Activated T-helper 17 cell treated with anti-CD3 and anti-CD28 coated beads, Interleukin-2, amount 50 U/mL, for 72 hours (primary cell): ENCODE measurements at places on chromosomes 2 and 18.

DNA sequence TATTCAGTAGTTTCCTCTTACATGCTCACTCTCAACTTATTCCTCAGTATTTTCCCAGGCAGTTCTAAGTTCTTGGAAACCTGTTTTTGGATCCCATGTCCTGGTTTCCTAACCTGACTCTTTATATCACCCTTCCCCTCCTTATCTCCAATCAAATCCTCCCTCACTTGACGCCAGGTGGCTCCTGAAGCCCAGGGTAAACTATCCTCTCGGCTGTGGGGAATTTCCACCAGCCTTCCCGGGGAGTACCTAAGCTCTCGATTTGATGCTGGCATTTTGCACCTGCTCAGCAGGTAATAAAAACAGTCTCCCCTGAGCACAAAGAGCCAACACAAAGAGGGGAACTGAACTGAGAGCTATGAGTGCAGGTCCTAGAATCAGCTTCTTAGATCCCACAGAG lies 538.0 kb downstream of the SLC4A3 start:
- no peaks in the 10 kb centered on the region for H3K36me3 ChIP-seq
- H3K27ac ChIP-seq: no peak overlapping the region
- no peak overlapping the region for H3K4me3 ChIP-seq
- peaks cover 10% of the 10 kb centered on the region for H3K27me3 ChIP-seq

GRCh38 chr18:21085579-21086166 lies 25.9 kb downstream of the ROCK1 start:
- H3K27me3 ChIP-seq: no peaks in the 10 kb centered on the region
- no peak overlapping the region for H3K27ac ChIP-seq
- peaks cover 46% of the 10 kb centered on the region for H3K4me1 ChIP-seq
- H3K4me3 ChIP-seq: no peak overlapping the region
- ATAC-seq: no peak

DNA sequence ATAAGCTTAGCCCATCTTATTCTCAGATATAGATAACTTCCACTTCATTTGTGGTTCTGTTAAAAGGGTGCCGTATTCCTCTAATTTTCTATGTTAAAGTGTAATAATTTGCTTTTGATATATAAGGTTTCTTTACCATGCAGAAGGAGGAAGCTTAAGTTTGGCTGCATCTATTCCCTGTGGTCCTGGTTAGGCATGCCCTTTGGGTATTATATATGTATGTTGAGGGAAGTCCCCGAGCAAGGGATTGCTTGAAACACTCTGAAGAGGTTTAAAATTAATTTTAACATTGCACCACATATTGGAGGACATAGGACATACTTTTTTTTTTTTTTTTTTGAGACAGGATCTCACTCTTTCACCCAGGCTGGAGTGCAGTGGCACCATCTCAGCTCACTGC lies 16.9 kb upstream of the MYO1B start:
- no peaks in the 10 kb centered on the region for H3K36me3 ChIP-seq
- H3K27ac ChIP-seq: no peak overlapping the region
- no peak for ATAC-seq
- H3K27me3 ChIP-seq: no peaks in the 10 kb centered on the region
- H3K4me3 ChIP-seq: no peak overlapping the region
- no peaks in the 10 kb centered on the region for H3K4me1 ChIP-seq

GRCh38 chr18:62024983-62025382 lies 132.2 kb upstream of the RNF152 start:
- H3K36me3 ChIP-seq: no peaks in the 10 kb centered on the region
- H3K4me1 ChIP-seq: no peaks in the 10 kb centered on the region
- no peak overlapping the region for H3K4me3 ChIP-seq
- peaks cover 5% of the 10 kb centered on the region for H3K27me3 ChIP-seq

GRCh38 chr2:174827371-174828369 lies 63.4 kb upstream of the CHRNA1 start:
- H3K27me3 ChIP-seq: no peaks in the 10 kb centered on the region
- H3K36me3 ChIP-seq: peaks cover 9% of the 10 kb centered on the region
- peak overlapping the region; percentile 39 for H3K27ac ChIP-seq
- no peak for ATAC-seq
- H3K4me1 ChIP-seq: no peaks in the 10 kb centered on the region

DNA sequence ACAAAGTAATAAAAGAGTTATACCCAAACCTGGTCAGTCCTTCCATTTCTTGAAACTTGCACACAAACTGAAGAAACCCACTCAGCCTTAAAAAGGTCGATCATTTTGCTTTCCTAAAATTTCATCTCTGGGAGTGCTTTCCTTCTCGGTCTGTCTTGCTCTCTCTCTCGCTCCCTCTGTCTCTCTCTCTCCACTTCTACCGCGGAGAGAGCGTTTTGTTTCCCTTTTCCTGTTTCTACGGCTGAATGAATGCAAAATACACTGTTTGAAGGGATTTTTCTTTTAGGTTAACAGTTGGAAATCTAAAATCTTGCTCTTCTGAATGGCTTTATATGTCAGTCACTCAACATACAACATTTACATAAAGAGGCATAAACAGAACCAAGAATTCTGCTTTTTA lies 424.2 kb downstream of the TGIF1 start:
- peaks cover 37% of the 10 kb centered on the region for H3K27me3 ChIP-seq
- H3K36me3 ChIP-seq: no peaks in the 10 kb centered on the region
- H3K4me1 ChIP-seq: no peaks in the 10 kb centered on the region
- no peak for ATAC-seq
- no peak overlapping the region for H3K27ac ChIP-seq

DNA sequence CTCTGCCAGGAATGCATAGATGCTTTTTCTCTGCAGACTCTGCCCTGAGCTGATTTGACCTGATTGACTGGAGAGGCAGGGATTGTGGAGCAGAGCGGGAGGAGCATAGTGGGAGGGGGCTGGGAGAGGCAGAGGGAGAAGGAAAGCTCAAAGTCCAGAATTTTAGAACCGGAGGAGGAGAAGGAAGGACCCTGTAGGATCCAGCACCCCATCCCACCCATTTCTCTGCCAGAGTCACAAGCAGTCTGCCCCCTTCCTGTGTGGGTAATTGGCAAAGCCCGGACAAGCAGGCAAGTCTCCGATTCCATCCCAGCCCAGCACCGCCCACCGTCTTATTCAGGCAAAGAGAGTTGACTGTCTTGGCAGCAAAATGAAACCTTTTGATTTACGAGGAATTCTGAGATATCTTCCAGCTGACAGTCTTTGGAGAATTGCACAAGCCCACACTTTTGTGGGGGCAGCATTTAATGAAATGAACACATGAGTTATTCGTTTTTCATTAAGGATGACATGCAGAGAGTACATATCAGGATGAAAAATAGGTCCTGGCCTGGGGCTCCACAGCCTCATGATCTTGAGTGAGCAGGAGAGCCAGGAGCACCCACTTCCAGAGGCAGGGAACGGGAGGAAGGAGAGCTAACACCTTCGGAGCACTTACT lies 103.1 kb downstream of the MCFD2 start:
- no peak overlapping the region for H3K27ac ChIP-seq
- ATAC-seq: no peak
- H3K36me3 ChIP-seq: no peaks in the 10 kb centered on the region
- H3K4me1 ChIP-seq: no peaks in the 10 kb centered on the region

GRCh38 chr2:199458009-199458805 lies 468 bp upstream of the SATB2 start:
- H3K27me3 ChIP-seq: peaks cover 35% of the 10 kb centered on the region
- H3K27ac ChIP-seq: no peak overlapping the region
- H3K4me3 ChIP-seq: peak overlapping the region; percentile 70
- H3K36me3 ChIP-seq: peaks cover 9% of the 10 kb centered on the region
- peaks cover 5% of the 10 kb centered on the region for H3K4me1 ChIP-seq
- peak; percentile 38 for ATAC-seq

GRCh38 chr2:1973636-1974035 lies 229.3 kb upstream of the PXDN start:
- no peaks in the 10 kb centered on the region for H3K27me3 ChIP-seq
- no peak overlapping the region for H3K27ac ChIP-seq
- no peak for ATAC-seq
- no peaks in the 10 kb centered on the region for H3K4me1 ChIP-seq
- no peaks in the 10 kb centered on the region for H3K36me3 ChIP-seq

DNA sequence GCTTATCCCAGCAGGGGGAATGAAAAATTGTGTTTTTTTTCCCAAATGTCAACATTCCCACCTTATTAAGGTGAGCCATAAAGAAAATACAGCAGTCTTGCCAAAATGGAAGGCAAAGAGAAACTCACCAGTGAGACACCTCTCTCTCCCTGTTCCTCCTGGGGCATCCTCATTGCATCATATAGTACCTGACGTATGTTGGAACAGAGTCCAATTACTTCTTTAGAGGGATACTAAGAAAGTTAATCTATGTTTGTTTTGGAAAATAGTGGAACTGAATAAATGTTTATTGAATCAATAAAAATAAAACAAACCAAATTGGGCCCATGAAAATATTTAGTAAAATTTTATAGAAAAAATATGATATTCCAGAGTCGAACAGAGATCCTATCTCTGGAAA lies 700.4 kb downstream of the LRRTM4 start:
- no peak for ATAC-seq
- no peak overlapping the region for H3K4me3 ChIP-seq
- H3K27ac ChIP-seq: no peak overlapping the region
- no peaks in the 10 kb centered on the region for H3K4me1 ChIP-seq
- no peaks in the 10 kb centered on the region for H3K27me3 ChIP-seq

GRCh38 chr2:107553539-107553938 lies 273.2 kb upstream of the RGPD4 start:
- H3K36me3 ChIP-seq: no peaks in the 10 kb centered on the region
- H3K4me1 ChIP-seq: no peaks in the 10 kb centered on the region
- ATAC-seq: no peak
- H3K4me3 ChIP-seq: no peak overlapping the region

- no peaks in the 10 kb centered on the region for H3K4me1 ChIP-seq
- no peak overlapping the region for H3K27ac ChIP-seq
- no peaks in the 10 kb centered on the region for H3K36me3 ChIP-seq
- peak; percentile 93 for ATAC-seq
- H3K4me3 ChIP-seq: no peak overlapping the region
Observed at GRCh38 chr2:74915743-74916142, 42.7 kb upstream of the POLE4 start.

DNA sequence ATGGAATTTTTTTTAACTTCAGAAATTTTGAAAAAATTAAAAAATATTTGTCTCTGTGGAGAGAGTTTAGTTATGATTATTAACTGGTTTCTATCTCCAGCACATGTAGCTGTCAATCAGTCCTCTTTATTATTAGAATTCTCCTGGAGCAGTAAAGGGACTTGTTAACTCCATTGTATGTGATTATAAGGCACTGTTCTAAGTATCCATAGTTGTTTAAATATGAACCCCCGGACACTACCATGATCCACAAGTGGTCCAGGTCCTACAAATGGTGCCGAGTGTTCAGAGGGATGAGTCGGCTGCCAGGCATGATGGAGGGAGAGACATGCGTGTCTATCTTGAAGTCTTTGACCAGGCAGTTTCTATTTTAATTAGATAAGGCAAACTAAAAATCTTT lies 492 bp downstream of the CHRNA1 start:
- no peak overlapping the region for H3K4me3 ChIP-seq
- H3K27ac ChIP-seq: no peak overlapping the region
- H3K27me3 ChIP-seq: no peaks in the 10 kb centered on the region
- no peak for ATAC-seq
- no peaks in the 10 kb centered on the region for H3K36me3 ChIP-seq

GRCh38 chr18:681985-682384 lies 24.5 kb downstream of the TYMS start:
- H3K4me3 ChIP-seq: peak overlapping the region; percentile 75
- ATAC-seq: peak; percentile 97
- H3K27me3 ChIP-seq: no peaks in the 10 kb centered on the region
- peaks cover 99% of the 10 kb centered on the region for H3K36me3 ChIP-seq
- H3K27ac ChIP-seq: peak overlapping the region; percentile 96

- peaks cover 7% of the 10 kb centered on the region for H3K27me3 ChIP-seq
- H3K4me3 ChIP-seq: peak overlapping the region; percentile 32
- H3K36me3 ChIP-seq: no peaks in the 10 kb centered on the region
- H3K4me1 ChIP-seq: peaks cover 10% of the 10 kb centered on the region
- peak overlapping the region; percentile 49 for H3K27ac ChIP-seq
Observed at GRCh38 chr2:10537522-10538199, 89.5 kb upstream of the ODC1 start.

- no peaks in the 10 kb centered on the region for H3K36me3 ChIP-seq
- H3K4me1 ChIP-seq: no peaks in the 10 kb centered on the region
- H3K4me3 ChIP-seq: no peak overlapping the region
- H3K27me3 ChIP-seq: peaks cover 33% of the 10 kb centered on the region
- no peak overlapping the region for H3K27ac ChIP-seq
- ATAC-seq: no peak
Observed at GRCh38 chr2:38168710-38169480, 92.9 kb upstream of the CYP1B1 start.

GRCh38 chr2:112301171-112301584 lies 25.8 kb downstream of the ZC3H6 start:
- no peak overlapping the region for H3K27ac ChIP-seq
- no peak for ATAC-seq
- H3K36me3 ChIP-seq: peaks cover 57% of the 10 kb centered on the region
- H3K27me3 ChIP-seq: no peaks in the 10 kb centered on the region
- H3K4me1 ChIP-seq: no peaks in the 10 kb centered on the region
- H3K4me3 ChIP-seq: no peak overlapping the region

DNA sequence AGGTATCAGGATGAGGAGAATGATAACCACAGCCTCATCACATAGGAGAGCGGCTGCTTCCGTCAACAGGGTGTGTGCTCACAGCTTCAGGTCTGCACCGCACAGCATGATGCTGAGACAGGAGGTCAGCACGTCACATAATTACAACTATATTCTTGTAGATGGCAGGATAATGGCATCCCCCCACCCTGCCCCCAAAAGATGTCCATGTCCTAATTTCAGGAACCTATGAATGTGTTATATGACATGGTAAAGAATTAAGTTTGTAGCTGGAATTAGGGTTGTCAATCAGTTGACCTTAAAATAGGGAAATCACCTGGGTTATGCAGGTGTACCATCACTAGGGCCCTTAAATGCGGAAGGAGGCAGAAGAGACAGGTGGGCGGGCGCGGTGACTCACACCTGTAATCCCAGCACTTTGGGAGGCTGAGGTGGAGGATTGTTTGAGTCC lies 73.9 kb downstream of the ARL4C start:
- H3K36me3 ChIP-seq: no peaks in the 10 kb centered on the region
- peaks cover 48% of the 10 kb centered on the region for H3K4me1 ChIP-seq
- peak overlapping the region; percentile 70 for H3K4me3 ChIP-seq
- peak; percentile 87 for ATAC-seq
- no peaks in the 10 kb centered on the region for H3K27me3 ChIP-seq

- H3K4me1 ChIP-seq: peaks cover 54% of the 10 kb centered on the region
- ATAC-seq: peak; percentile 47
- H3K4me3 ChIP-seq: peak overlapping the region; percentile 82
- peak overlapping the region; percentile 92 for H3K27ac ChIP-seq
Observed at GRCh38 chr18:13436576-13436975, 218.0 kb downstream of the LDLRAD4 start.

DNA sequence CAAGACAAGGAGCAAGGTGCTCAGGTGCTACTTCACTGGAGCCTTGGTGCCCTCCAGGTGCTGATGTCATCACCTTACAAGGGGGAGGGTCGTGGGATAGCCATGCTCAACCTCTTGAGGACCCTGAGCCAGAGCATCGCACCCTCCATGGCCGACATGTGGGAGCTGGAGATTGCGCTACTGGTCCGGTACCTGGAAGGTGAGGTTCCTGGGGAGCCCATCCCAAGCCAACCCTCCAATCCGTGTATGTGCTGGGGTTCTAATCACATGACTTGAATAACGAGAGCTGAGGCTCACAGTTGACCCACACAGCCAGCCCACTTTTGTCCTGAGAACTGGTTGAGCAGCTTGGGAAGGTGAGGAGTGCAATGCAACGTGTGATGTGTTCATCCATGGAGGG lies 25.9 kb downstream of the MROH2A start:
- H3K27me3 ChIP-seq: peaks cover 11% of the 10 kb centered on the region
- H3K36me3 ChIP-seq: no peaks in the 10 kb centered on the region
- no peak overlapping the region for H3K4me3 ChIP-seq
- ATAC-seq: no peak
- H3K27ac ChIP-seq: no peak overlapping the region

- H3K4me3 ChIP-seq: no peak overlapping the region
- H3K36me3 ChIP-seq: no peaks in the 10 kb centered on the region
- H3K4me1 ChIP-seq: no peaks in the 10 kb centered on the region
- no peaks in the 10 kb centered on the region for H3K27me3 ChIP-seq
- no peak for ATAC-seq
Observed at GRCh38 chr18:39297225-39297624, 1731.6 kb upstream of the CELF4 start.
